ENCODE measurements at places on chromosomes 16 and 17. TPM values are rescaled to one million over a fixed set of nuclear protein-coding genes. Genes with fewer than 3 reads are reported as not detected.

DNA sequence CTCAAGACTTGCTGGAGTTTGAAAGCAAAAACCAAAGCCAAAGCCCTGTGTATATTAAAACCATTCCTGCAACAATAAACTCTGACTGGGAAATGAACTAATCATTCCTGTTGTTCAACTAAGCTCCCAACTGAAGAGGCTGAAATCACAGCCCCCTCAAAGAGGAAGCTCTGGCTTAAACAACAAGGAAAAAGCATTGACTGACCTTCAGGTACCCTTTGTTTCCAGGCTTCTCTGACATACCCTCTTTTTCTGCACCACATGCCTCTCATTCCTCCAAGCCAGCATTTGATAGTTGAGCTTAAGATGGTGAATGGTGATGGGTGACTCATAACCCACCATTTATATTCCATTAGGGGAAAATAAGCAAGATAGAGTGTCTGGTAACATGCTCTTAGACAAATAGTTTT, 470.9 kb upstream of the SOX9 start:
- H3K4me3 ChIP-seq = no peak overlapping the region
- H3K27ac ChIP-seq = no peak overlapping the region
- H3K4me1 ChIP-seq = no peaks in the 10 kb centered on the region
- H3K36me3 ChIP-seq = no peaks in the 10 kb centered on the region
- DNase-seq = no peak

- H3K27me3 ChIP-seq = no peaks in the 10 kb centered on the region
- no peak overlapping the region for H3K27ac ChIP-seq
- no peak for DNase-seq
- peaks cover 53% of the 10 kb centered on the region for H3K4me1 ChIP-seq
- no peaks in the 10 kb centered on the region for H3K36me3 ChIP-seq
- H3K4me3 ChIP-seq = no peak overlapping the region
Measured at GRCh38 chr17:1182811-1183170, 3.0 kb upstream of the ABR start.

DNA sequence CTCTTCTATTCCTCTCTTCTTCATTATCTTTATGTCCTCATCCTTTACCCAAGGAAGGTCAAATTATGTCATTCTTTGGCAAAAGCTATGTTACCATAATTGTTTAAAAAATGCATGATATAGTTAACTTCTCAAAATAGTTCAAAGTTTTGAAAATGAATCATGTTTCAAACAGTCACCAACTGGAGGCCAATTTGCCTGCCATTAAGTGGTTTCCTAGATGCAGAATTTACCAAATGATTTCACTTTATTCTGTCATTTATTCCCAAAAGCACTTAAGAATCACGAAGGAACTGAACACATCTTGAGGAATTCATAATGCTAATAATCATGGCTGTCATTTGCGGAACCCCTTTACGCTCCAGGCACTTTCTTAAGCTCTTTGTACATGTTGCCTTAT, 190.9 kb upstream of the CDH11 start:
- no peak for DNase-seq
- no peaks in the 10 kb centered on the region for H3K36me3 ChIP-seq
- no peak overlapping the region for H3K4me3 ChIP-seq
- H3K4me1 ChIP-seq = no peaks in the 10 kb centered on the region
- no peaks in the 10 kb centered on the region for H3K27me3 ChIP-seq

GRCh38 chr17:18258356-18259038, at the start of gene FLII:
TSS of gene FLII (minus strand) at chr17:18258738. CDS start at chr17:18258690, 48 bp downstream.
- H3K27me3 ChIP-seq = no peaks in the 10 kb centered on the region
- H3K4me3 ChIP-seq = peak within 1 kb of the TSS; percentile 98
- peak; percentile 74 for DNase-seq

DNA sequence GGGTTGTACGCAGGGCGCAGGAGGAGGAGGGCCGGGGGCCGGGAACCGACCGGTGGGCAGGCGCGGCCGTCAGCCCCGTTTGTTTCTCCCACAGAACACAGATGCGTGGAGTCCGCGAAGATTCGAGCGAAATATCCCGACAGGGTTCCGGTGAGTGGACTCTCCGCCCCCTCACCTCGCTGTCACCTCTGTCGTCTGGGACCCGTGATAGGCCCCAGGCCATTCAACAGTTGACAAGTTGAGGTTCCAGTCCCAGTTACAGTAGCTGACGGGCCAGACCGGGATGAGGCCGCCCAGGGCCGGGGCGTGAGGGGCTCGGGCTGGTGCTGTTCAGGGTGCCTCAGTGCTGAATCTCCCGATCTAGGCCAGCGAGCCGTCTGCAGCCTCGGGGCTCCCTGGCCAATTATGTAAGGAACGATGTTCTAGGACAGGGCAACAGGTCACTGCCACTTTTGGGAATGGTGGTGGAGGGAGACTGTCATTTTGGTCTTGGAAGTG, 628 bp downstream of the GABARAPL2 start:
- DNase-seq = no peak
- H3K4me1 ChIP-seq = peaks cover 55% of the 10 kb centered on the region
- peak overlapping the region; percentile 83 for H3K27ac ChIP-seq

DNA sequence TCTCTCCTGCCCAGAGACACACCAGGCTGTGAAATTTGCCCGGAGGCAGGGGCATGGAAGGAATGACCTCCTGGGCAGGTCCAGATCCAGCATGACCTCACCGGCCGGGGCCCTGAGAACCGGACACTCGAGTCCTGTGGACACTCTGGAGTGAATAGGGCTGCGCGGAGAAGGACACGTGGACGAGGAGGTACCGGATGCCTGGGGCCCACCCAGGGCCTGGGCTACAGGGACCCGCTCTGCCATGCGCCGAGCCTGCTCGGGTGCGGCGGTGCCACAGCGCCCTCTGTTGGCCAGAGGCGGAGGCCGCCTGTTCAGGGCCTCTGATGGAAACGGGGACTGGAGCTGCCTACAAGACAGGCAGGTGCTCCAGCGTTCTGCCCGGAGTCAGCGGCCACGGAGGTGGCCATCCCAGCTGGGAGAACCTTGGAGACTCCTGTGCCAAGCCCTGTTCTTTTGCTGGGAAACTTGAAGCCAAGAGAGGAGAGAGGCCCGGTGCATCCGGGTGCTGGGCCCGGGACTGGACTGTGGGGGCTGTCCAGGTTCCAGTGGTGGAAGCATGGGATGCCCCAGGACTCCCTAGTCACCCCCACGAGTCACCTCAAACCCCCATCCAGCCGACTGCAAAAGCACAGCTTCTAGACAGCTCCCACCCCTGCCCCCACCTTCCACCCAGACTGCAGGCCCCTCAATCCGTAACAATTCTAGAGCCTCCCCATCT, 19.3 kb upstream of the NXPH3 start:
- no peak overlapping the region for H3K4me3 ChIP-seq
- peaks cover 6% of the 10 kb centered on the region for H3K4me1 ChIP-seq

GRCh38 chr16:55471448-55472097, 7.4 kb upstream of the MMP2 start:
- peaks cover 9% of the 10 kb centered on the region for H3K4me1 ChIP-seq
- no peaks in the 10 kb centered on the region for H3K36me3 ChIP-seq
- no peak overlapping the region for H3K4me3 ChIP-seq
- no peak overlapping the region for H3K27ac ChIP-seq

- no peaks in the 10 kb centered on the region for H3K27me3 ChIP-seq
- no peak overlapping the region for H3K4me3 ChIP-seq
- DNase-seq = no peak
- peak overlapping the region; percentile 68 for H3K27ac ChIP-seq
Measured at GRCh38 chr16:30459456-30459855, 13.1 kb upstream of the ITGAL start.

- peaks cover 9% of the 10 kb centered on the region for H3K27me3 ChIP-seq
- no peaks in the 10 kb centered on the region for H3K36me3 ChIP-seq
- no peak overlapping the region for H3K27ac ChIP-seq
- no peaks in the 10 kb centered on the region for H3K4me1 ChIP-seq
- no peak overlapping the region for H3K4me3 ChIP-seq
Measured at GRCh38 chr17:76909971-76910760, 42.0 kb downstream of the MGAT5B start.

DNA sequence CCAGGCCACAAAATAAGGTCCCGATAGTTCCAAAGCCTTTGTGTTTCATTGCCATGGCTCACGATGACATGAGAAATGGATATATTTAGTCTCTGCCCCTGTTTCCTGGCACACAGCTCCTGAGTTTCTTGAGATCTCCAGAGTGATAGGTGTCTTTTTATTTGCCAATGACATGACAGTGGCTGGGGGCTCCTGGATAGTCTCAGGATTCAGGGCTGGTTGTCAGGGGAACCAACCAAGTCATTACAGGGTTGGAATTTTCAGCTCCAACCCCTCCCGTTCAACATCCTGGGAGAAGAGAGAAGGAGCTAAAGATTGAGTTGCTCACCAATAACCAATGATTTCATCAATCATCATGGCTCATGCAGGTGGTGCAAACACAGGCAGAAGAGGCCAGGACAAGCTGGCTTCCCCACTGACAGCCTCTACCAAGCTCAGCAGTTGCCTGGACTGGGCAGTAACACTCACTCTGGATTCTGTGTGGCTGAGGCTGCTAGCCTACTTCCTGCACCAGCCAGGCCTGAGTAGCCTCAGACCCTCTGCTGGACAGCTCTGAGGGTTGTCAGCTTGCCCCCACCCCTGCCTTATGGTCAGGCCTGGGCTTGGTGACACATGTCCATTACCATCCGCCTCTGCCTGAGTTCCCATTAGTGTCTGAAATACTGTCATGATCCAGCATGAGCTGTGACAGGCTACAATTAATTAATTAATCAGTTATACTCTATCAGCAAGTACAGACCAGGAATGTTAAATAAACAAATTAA, 534.4 kb upstream of the CDH5 start:
- no peaks in the 10 kb centered on the region for H3K4me1 ChIP-seq
- DNase-seq = no peak
- H3K36me3 ChIP-seq = no peaks in the 10 kb centered on the region
- H3K27me3 ChIP-seq = no peaks in the 10 kb centered on the region
- no peak overlapping the region for H3K4me3 ChIP-seq

- peaks cover 51% of the 10 kb centered on the region for H3K36me3 ChIP-seq
- peaks cover 7% of the 10 kb centered on the region for H3K27me3 ChIP-seq
- no peak overlapping the region for H3K4me3 ChIP-seq
- no peak for DNase-seq
Measured at GRCh38 chr17:2062571-2063183, 7.8 kb downstream of the HIC1 start.

- no peak overlapping the region for H3K27ac ChIP-seq
- H3K27me3 ChIP-seq = peaks cover 1% of the 10 kb centered on the region
- no peaks in the 10 kb centered on the region for H3K36me3 ChIP-seq
Measured at GRCh38 chr16:16861546-16861945, 482.6 kb downstream of the NPIPA7 start.

- no peak overlapping the region for H3K27ac ChIP-seq
- peaks cover 7% of the 10 kb centered on the region for H3K4me1 ChIP-seq
- no peaks in the 10 kb centered on the region for H3K36me3 ChIP-seq
- H3K4me3 ChIP-seq = no peak overlapping the region
- peaks cover 15% of the 10 kb centered on the region for H3K27me3 ChIP-seq
Measured at GRCh38 chr17:8029121-8029520, 9.7 kb upstream of the ALOX15B start.

- peak overlapping the region; percentile 14 for H3K27ac ChIP-seq
- H3K27me3 ChIP-seq = no peaks in the 10 kb centered on the region
- H3K36me3 ChIP-seq = no peaks in the 10 kb centered on the region
- DNase-seq = peak; percentile 64
- no peak overlapping the region for H3K4me3 ChIP-seq
Measured at GRCh38 chr17:19546289-19547065, 12.8 kb downstream of the SLC47A1 start.

DNA sequence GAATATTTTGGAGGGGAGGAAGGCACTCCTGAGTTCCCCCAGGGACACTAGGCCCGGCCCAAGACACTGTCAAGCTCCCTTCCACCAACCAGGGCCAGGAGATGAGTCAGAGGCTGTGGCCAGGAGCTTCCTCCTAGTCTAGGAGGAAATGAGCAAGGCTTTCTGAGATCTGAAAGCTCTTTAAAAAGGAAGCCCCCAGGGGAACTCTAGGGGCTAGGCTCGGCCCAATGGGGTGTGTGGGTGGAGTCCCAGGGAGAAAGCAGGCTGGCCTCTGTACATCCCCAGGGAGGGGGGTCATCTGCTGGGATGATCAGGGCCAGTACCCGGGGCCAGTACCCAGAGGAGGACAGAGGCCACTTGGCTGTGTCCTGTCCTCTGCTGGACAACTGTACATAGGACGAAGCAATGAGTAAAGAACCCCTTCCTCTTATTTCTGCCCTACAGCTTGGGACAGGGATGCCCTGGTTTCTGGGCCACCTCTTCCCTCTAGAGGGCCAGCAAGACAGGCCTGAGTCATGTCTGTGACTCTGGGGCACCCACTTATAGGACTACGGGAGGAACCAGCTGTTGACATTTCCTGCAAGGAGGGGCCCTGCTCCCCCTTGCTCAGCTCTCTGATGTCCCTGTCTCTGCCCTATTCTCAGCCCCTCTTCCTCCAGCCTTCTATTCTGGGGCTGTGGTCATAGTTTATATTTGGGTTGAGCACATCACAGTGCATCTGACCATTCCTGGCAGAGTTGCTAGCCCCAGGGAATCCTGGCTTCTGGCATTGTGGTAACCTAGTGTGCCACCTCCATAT, 2.7 kb downstream of the FHOD1 start:
- H3K4me1 ChIP-seq = peaks cover 84% of the 10 kb centered on the region
- H3K36me3 ChIP-seq = no peaks in the 10 kb centered on the region
- H3K4me3 ChIP-seq = peak overlapping the region; percentile 99

- DNase-seq = no peak
- no peaks in the 10 kb centered on the region for H3K27me3 ChIP-seq
- no peaks in the 10 kb centered on the region for H3K36me3 ChIP-seq
Measured at GRCh38 chr17:58416937-58417299, 416 bp downstream of the RNF43 start.

DNA sequence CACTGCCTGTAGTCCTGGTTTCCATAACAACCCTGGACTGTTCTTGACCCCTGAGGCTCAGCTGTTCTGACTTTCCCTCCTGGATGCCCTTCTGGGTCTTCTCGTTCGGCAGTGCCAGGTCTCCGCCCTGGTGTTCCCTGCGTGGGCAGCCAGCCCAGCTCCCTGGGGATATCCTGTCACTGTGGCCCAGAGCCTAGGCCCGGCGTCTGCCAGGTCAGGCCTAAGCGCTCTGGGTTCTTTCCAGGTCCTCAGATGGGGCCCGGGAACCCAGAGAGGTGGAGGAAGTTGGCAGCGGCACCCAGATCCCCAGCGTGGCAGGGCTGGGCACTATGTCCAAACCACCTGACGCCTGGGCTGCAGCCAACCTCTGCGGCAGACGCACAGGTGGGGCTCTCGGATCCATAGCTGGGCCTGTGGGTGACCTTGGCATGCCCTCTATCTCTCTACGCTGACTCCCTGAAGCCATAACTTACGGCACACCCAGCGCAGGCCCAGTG, 12.5 kb upstream of the ATP2A3 start:
- no peaks in the 10 kb centered on the region for H3K36me3 ChIP-seq
- DNase-seq = peak; percentile 92

TEKT5 gene
- total RNA-seq = not detected

SMIM36 gene
- total RNA-seq = not detected

KCNG4 gene
- total RNA-seq = not detected

CDH3 gene
- total RNA-seq = 3.4 TPM

KRT17 gene
- 2.6 TPM for total RNA-seq

ENPP7 gene
- 0.18 TPM for total RNA-seq

ABAT gene
- 12.9 TPM for total RNA-seq

ZG16 gene
- not detected for total RNA-seq
